ENCODE measurements at places on chromosomes 4 and X. TPM values are rescaled to one million over a fixed set of nuclear protein-coding genes. Genes with fewer than 3 reads are reported as not detected.

The KLKB1 gene
- total RNA-seq: under 0.01 TPM

The MAGEB1 gene
- not detected for total RNA-seq

The PRAF2 gene
- 5.8 TPM for total RNA-seq

The UGT2A1 gene
- not detected for total RNA-seq

The FAM241A gene
- 5.8 TPM for total RNA-seq

The SPANXC gene
- not detected for total RNA-seq

The CUL4B gene
- total RNA-seq: 55.5 TPM

The HMX1 gene
- not detected for total RNA-seq

The MAGEE2 gene
- total RNA-seq: not detected

The TLR1 gene
- total RNA-seq: 1.4 TPM

The SCML2 gene
- total RNA-seq: 0.56 TPM

The COL4A6 gene
- total RNA-seq: 3.7 TPM

The CXCL11 gene
- total RNA-seq: not detected

The TEX13B gene
- not detected for total RNA-seq

The VCX gene
- not detected for total RNA-seq
